ENCODE measurements at places on chromosomes 1 and 21. TPM values are rescaled to one million over a fixed set of nuclear protein-coding genes. Genes with fewer than 3 reads are reported as not detected.

- H3K4me3 ChIP-seq, result no peak overlapping the region
- no peaks in the 10 kb centered on the region for H3K27me3 ChIP-seq
- H3K36me3 ChIP-seq, result no peaks in the 10 kb centered on the region
- no peak for DNase-seq
- H3K4me1 ChIP-seq, result peaks cover 8% of the 10 kb centered on the region
Observed at GRCh38 chr1:209042413-209042812, 541.1 kb upstream of the CAMK1G start.

DNA sequence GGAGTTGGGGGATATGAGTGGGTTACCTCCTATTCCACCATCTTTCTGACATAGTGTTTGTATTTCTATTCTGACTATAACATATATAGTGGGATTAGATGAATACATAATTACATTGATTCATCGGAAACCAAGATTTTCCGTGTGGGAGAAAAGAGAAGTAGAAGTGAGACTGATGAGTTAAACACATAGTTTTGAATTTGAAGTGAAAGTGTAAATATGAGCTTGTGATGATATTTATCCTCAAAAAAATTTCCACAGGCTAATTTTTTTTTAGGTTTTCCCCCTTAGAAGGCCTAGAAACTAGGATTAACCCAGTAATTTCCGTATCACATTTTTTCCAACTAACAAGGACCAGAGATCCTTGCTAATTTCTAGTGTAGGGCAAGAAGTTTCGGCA is 6.9 kb downstream of the CD1B start:
- no peak overlapping the region for H3K27ac ChIP-seq
- H3K27me3 ChIP-seq, result no peaks in the 10 kb centered on the region
- no peak overlapping the region for H3K4me3 ChIP-seq
- DNase-seq, result no peak

GRCh38 chr1:209777587-209777986 is 6.8 kb downstream of the C1orf74 start:
- no peak overlapping the region for H3K4me3 ChIP-seq
- no peak overlapping the region for H3K27ac ChIP-seq
- peaks cover 2% of the 10 kb centered on the region for H3K4me1 ChIP-seq
- H3K36me3 ChIP-seq, result no peaks in the 10 kb centered on the region

DNA sequence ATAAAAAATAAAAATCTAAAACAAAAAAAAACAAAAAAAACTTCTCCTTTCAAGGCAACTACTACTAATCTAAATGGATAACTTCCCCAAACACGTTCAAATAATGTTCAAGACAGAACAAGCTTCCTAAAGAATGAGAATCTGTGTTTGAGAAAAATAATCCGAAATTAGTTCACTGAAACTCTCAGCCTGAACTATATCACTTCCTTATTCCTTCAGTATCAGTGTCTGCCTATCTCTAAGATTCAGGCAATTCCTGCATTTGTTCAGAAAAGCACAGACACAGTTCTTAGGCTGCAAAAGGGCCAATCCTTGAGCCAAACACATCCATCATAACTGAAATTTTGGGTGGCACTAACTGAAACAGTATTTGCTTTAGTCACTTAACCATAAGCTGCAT is 22.4 kb downstream of the DSTYK start:
- no peak for DNase-seq
- H3K27ac ChIP-seq, result no peak overlapping the region
- no peak overlapping the region for H3K4me3 ChIP-seq
- H3K27me3 ChIP-seq, result no peaks in the 10 kb centered on the region

- H3K4me1 ChIP-seq, result peaks cover 7% of the 10 kb centered on the region
- DNase-seq, result no peak
- no peak overlapping the region for H3K4me3 ChIP-seq
- peaks cover 19% of the 10 kb centered on the region for H3K27me3 ChIP-seq
Observed at GRCh38 chr1:90558126-90558525, 159.0 kb downstream of the BARHL2 start.

GRCh38 chr1:233625510-233625981 is 11.6 kb downstream of the KCNK1 start:
- no peak overlapping the region for H3K4me3 ChIP-seq
- peaks cover 6% of the 10 kb centered on the region for H3K4me1 ChIP-seq
- no peak for DNase-seq
- H3K36me3 ChIP-seq, result peaks cover 11% of the 10 kb centered on the region

DNA sequence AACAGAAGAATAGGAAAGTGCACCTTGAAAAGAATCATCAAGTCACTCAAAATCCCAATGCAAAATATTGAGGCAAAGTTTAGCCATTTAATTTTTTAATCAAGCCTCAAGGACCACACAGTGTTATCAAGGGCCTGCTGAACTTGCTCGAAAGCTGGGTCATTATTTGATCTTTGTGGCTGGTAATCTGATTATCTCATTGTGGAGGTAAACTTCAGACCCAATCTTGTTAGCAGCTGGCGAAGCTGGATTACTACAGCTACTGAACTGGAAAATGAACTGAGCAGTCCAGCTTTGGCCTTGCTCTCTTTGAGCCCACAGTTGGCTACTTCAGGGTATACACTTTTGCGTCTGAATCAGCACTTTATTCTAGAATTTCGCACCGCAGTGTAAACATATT is 94.4 kb downstream of the BARHL2 start:
- H3K36me3 ChIP-seq, result no peaks in the 10 kb centered on the region
- peaks cover 7% of the 10 kb centered on the region for H3K27me3 ChIP-seq
- H3K27ac ChIP-seq, result no peak overlapping the region
- no peak for DNase-seq

GRCh38 chr1:4488018-4488417 is 166.4 kb upstream of the AJAP1 start:
- no peak overlapping the region for H3K4me3 ChIP-seq
- no peak overlapping the region for H3K27ac ChIP-seq
- no peaks in the 10 kb centered on the region for H3K36me3 ChIP-seq
- no peaks in the 10 kb centered on the region for H3K4me1 ChIP-seq
- DNase-seq, result no peak
- H3K27me3 ChIP-seq, result peaks cover 45% of the 10 kb centered on the region

DNA sequence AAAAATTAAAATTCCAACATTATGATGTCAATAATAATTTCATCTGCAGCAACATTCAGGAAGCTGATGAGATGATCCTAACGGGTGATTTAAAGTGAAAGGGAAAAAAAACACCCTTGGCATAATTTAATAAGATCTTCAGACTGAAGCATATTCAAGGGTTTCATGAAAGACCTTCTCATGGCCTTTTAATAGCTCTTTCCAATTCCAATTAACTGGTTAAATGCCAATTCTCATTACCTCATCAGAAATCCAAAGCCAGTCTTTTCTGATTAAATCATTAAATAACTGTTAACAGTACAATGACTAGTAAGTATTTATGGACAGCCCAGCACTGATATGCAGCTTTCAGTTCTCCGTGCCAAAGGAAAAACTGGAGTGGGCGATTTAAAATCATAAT is 407.5 kb downstream of the SMYD3 start:
- H3K27ac ChIP-seq, result no peak overlapping the region
- H3K36me3 ChIP-seq, result peaks cover 2% of the 10 kb centered on the region
- no peak for DNase-seq
- H3K4me1 ChIP-seq, result no peaks in the 10 kb centered on the region
- no peak overlapping the region for H3K4me3 ChIP-seq

- no peak overlapping the region for H3K4me3 ChIP-seq
- H3K27ac ChIP-seq, result no peak overlapping the region
- H3K27me3 ChIP-seq, result no peaks in the 10 kb centered on the region
- no peaks in the 10 kb centered on the region for H3K36me3 ChIP-seq
Observed at GRCh38 chr1:186202776-186203175, 172.3 kb downstream of the TPR start.

DNA sequence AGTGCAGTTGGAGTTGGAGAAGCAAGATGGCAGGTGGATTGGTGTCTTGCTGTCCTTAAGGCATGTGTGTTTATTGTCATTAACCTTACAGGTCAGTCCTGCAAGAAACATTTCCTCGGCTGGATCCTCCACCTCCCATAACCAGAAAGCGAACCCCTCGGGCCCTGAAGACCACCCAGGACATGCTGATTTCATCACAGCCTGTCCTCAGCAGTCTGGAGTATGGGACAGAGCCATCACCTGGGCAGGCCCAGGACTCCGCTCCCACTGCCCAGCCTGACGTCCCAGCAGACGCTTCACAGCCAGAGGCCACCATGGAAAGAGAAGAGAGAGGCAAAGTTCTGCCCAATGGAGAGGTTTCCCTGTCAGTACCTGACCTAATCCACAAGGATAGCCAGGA is 1.6 kb downstream of the C1orf226 start:
- peaks cover 3% of the 10 kb centered on the region for H3K4me1 ChIP-seq
- H3K27me3 ChIP-seq, result no peaks in the 10 kb centered on the region
- no peaks in the 10 kb centered on the region for H3K36me3 ChIP-seq
- H3K27ac ChIP-seq, result no peak overlapping the region

- peaks cover 5% of the 10 kb centered on the region for H3K27me3 ChIP-seq
- H3K4me3 ChIP-seq, result no peak overlapping the region
- no peaks in the 10 kb centered on the region for H3K36me3 ChIP-seq
- no peak overlapping the region for H3K27ac ChIP-seq
- DNase-seq, result no peak
- H3K4me1 ChIP-seq, result no peaks in the 10 kb centered on the region
Observed at GRCh38 chr1:210728437-210729149, 399.9 kb downstream of the HHAT start.

- no peaks in the 10 kb centered on the region for H3K36me3 ChIP-seq
- no peak overlapping the region for H3K4me3 ChIP-seq
- H3K27ac ChIP-seq, result no peak overlapping the region
- peaks cover 2% of the 10 kb centered on the region for H3K4me1 ChIP-seq
- H3K27me3 ChIP-seq, result no peaks in the 10 kb centered on the region
Observed at GRCh38 chr1:230510496-230510895, 84.4 kb upstream of the PGBD5 start.

DNA sequence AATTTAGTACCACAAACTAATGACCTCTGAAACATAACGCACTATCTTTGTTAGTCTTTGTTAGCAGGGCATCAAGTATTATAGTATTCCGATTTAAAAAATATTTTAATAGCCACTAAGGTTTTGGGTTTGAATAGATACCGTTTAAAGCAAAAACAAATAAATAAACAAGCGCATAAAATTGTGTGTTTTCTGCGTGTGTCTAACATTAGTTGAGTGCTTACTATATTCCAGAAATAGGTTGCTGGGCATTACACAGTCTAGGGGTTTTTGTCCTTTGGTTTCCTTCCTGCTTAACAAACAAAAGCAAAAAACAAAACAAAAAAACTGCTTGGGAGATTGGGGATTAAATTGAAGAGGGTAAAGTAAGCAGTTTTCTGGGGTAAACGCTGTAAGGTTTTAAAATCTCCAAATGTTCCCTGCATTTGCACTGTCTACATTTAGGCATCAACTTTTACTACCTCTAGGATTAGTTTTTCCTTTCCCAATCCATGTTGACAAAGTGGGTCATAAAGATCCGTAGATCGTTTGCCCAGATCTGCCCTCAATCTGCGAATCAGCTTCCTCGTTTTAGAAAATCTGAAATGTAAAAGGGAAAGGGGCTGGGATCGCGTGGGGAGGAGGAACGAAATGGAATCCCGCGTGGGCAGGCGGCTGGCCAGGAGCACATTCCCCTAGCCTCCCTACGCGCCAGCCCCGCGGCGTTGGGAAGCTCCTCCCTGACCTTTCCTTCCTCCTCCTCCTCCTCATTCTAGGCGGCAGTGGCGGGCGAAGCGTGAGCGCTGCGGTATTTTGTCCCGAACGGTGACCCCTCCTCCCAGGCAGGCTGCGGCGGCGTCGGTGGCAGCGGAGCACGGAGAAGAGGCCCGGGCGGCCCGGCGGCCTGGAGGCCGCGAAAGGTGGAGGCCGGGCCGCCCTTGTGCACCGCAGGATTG is at the start of gene KCTD3:
TSS of gene KCTD3 (plus strand) at position 749 of the 935 bp plus-strand sequence. CDS start 382 bp downstream, outside the sequence.
- peaks cover 1% of the 10 kb centered on the region for H3K36me3 ChIP-seq
- peak within 1 kb of the TSS; percentile 95 for H3K4me3 ChIP-seq
- peak within 1 kb of the TSS; percentile 99 for H3K27ac ChIP-seq
- H3K27me3 ChIP-seq, result no peaks in the 10 kb centered on the region
- peaks cover 38% of the 10 kb centered on the region for H3K4me1 ChIP-seq
- peak; percentile 60 for DNase-seq

GRCh38 chr1:116147972-116148371 is 36.8 kb downstream of the MAB21L3 start:
- H3K36me3 ChIP-seq, result peaks cover 8% of the 10 kb centered on the region
- H3K27ac ChIP-seq, result no peak overlapping the region
- H3K4me3 ChIP-seq, result no peak overlapping the region
- no peaks in the 10 kb centered on the region for H3K27me3 ChIP-seq

DNA sequence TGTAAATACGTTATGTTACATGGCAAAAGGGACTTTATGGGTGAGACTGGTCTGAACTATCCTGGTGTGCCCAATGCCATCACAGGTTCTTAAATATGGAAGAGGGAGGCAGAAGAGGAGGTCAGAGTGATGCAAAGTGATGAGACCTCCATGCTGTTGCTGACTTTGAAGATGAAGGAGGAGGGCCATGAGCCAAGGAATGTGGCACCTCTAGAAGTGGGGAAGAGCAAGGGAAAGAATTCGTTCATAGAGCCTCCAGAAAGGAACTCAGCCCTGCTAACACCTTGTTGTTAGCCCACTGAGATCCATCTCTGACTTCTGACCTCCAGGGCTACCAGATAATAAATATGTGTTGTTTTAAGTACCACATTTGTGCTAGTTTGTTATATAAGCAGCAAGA is 462.0 kb downstream of the RPS6KC1 start:
- no peak overlapping the region for H3K4me3 ChIP-seq
- H3K36me3 ChIP-seq, result no peaks in the 10 kb centered on the region
- DNase-seq, result no peak
- H3K4me1 ChIP-seq, result no peaks in the 10 kb centered on the region
- H3K27ac ChIP-seq, result no peak overlapping the region

- H3K4me1 ChIP-seq, result no peaks in the 10 kb centered on the region
- no peak overlapping the region for H3K27ac ChIP-seq
- no peak for DNase-seq
- H3K4me3 ChIP-seq, result no peak overlapping the region
- H3K36me3 ChIP-seq, result peaks cover 7% of the 10 kb centered on the region
Observed at GRCh38 chr1:10450156-10450814, 454 bp downstream of the CORT start.

GRCh38 chr1:205248793-205249601 is 21.3 kb downstream of the TMCC2 start:
- H3K27me3 ChIP-seq, result no peaks in the 10 kb centered on the region
- no peak for DNase-seq
- H3K27ac ChIP-seq, result no peak overlapping the region
- no peaks in the 10 kb centered on the region for H3K4me1 ChIP-seq
- no peak overlapping the region for H3K4me3 ChIP-seq
- no peaks in the 10 kb centered on the region for H3K36me3 ChIP-seq

Gene DDAH1
- 33.4 TPM for total RNA-seq

Gene C1orf115
- 9.8 TPM for total RNA-seq

Gene NUP133
- 53.5 TPM for total RNA-seq

Gene SFN
- total RNA-seq, result 0.44 TPM

Gene PCP4L1
- total RNA-seq, result 1.1 TPM

Gene PRAMEF6
- total RNA-seq, result not detected

Gene LAD1
- 35.3 TPM for total RNA-seq

Gene TMEM200B
- 13.3 TPM for total RNA-seq

Gene TOMM20
- total RNA-seq, result 120 TPM

Gene VANGL2
- total RNA-seq, result 80.4 TPM

Gene IL20
- not detected for total RNA-seq

Gene AIRE
- not detected for total RNA-seq

Gene SPRR2B
- not detected for total RNA-seq

Gene ANXA9
- total RNA-seq, result 3.5 TPM

Gene S100A3
- total RNA-seq, result 1.5 TPM

Gene KLF17
- total RNA-seq, result not detected
